ENCODE measurements at places on chromosomes 6 and 20.

DNA sequence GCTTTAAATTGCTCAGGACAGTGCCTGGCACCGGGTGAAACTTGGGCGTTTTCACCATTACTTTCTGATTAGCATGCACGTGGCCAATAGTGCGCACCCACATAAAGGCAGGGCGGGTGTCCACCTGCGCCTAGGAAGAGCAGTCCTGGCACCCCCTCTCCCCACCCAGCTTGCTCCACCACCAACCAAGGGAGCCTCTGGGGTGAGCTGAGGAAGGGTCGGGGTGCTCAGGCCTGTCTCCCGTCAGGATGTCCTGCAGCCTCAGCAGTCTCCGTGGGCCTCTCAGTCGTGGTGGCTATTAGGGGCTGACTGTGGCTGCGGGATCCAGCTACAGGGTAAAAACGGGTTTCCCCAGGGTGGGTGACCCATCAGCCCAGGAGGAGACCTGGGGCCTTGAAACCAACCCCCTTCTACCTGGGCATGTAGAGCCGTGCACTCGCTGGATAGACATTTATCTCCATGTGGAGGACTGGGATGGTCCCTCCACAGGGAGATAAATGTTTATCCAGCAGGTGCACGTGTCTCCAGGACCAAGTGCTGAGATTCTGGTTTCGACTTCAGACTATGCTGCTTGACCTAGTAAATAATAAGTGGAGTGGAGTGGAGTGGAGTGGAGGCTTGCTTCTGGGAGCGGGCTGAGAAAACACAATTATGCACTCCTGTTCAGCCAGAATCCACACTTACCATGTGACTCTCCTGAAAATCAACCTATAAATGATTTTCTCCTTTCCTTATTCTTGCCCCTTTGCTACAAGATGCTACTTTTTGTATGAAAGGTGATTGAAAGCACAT is 91.1 kb downstream of the ZDHHC14 start:
- no peak for DNase-seq

DNA sequence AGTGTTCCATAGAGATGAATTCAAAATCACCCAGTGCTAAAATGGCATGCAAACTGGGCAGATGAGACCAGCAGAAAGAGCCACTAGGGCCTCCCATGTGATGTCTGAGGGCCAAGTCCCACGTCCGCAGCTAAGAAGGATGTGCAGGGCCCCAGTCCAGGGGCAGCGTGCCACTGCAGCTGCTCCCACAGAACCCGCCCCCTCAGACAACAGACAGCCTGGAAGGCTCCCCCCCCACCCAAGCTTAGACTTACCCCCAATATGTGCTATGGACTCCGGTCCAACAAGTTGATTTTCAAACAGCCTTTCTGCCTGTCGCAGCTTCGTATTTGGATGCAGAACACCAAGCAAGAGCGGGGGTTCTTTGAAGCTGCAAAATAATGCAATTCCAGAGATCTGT is 14.0 kb downstream of the APMAP start:
- no peak for DNase-seq

DNA sequence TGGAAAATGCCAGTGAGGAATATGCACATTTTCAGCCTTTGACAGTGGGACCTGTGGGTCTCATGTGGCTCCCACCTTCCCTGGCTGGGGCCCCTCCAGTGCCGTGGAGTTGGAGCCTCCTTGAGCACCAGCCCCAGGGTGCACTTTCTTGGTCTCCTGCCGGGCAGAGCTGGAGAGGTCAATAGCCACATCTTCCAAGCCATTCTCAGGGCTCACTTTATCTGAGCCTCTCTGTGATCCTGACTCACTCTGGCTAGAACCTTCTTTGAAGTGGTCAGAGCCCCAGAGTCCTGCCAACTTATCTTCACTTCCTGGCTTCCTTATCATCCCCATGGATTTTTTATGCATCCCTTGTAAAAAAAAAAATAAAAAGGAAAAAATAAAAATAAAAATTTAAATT is 5.7 kb downstream of the VSX1 start:
- DNase-seq = no peak

DNA sequence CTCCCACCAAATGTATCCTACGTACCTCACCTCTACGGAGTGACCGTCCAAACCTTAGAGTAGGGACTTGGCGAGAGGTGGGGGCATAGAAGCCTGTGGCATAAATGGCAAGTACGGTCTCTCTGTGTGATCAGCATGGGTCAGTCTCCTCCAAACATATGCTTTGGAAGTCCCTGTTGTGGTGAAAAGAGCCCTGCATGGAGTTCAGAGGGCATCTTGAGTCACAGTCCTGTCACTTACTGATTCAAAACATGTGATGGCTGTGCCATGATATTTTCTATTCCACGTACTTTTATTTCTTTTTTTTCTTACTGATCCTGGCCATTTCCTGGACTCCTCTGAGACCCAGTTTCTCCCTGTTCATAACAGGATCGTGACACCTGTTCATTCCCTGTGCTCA is 67.5 kb upstream of the CEP85L start:
- no peak for DNase-seq

DNA sequence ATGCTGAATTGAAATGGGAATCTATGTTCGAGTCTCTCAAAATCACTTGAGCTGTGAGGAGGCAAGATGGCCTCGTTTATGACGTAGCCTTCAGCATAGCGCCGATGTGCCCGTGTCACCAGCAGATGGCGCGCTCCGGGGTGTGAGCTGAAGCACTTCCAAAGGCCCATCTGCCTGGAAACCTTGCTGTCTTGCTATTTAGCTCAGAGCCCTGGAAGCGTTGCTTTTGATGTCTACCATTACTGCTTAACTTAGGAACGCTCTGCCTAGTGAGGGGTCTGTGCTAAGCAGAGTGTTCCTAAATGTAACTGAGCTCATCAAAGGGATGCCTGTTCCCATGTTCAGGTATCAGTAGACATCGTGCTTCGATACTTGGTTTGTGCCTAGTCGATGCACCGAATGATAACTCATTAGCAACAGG is 67.7 kb downstream of the SYCP2L start:
- peak; percentile 10 for DNase-seq

DNA sequence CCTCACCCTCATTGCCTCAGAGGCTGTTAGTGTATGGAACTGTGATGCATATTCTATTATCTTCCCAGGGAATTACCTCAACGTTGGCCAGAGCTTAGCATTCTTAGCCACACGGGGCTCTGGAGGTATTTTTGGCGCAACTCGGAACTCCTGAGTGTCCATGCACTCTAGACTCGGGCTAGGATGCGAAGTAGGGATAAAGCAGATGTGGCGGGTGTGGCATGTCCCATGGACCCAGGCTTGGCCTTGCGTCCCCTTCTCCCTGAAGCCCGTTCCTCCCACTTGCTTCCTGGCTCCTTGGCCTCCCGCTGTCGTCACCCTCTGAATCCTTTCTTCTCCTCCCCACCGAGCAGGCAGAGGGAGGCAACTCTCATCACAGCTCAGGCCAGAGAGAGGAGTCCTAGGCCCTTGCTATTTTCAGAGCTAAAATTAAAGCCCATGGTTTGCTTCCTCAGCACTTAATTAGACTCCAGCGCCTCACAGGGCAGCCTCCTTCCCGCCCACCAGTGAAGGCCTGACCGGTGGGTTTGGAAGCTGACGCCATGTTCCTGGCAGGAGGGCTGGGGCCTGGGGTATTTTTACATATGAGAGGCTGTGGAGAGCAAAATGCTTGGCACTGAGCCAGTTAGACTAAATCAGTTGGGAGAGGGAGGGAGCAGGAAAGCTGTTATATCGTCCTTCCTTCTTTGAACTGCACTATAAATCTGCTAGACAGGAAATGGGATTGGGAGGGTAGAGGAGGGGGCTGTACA is 138.7 kb downstream of the FOXO3 start:
- no peak for DNase-seq

DNA sequence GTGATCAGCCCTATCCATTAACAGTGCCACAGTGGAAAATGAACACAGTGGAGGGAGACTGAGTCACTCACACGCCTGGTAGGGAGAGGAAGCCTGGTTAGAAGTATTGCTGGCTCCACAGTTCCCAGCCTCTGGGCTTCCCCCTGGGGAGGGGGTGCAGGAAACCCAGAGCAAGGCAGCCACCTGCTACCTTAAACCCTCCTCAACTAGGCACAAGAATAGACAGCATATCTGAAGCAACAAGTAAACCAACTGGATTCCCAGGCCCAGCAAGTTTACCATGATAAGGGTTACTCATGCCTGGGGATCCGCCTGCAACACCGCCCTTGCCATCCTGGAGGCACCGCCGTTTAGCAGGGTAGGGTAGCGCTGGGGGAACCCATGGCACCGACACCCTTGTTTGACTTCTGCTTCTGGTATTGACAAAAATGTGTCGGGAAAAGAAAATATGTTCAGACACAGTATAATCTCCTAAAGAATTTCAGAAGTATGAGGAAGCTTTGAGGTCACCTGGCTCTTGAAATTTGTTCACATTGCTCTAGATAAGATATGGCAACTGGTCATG is 38.3 kb downstream of the SLC22A23 start:
- DNase-seq = no peak

GRCh38 chr20:56503916-56504315 is 20.6 kb upstream of the FAM209A start:
- no peak for DNase-seq

DNA sequence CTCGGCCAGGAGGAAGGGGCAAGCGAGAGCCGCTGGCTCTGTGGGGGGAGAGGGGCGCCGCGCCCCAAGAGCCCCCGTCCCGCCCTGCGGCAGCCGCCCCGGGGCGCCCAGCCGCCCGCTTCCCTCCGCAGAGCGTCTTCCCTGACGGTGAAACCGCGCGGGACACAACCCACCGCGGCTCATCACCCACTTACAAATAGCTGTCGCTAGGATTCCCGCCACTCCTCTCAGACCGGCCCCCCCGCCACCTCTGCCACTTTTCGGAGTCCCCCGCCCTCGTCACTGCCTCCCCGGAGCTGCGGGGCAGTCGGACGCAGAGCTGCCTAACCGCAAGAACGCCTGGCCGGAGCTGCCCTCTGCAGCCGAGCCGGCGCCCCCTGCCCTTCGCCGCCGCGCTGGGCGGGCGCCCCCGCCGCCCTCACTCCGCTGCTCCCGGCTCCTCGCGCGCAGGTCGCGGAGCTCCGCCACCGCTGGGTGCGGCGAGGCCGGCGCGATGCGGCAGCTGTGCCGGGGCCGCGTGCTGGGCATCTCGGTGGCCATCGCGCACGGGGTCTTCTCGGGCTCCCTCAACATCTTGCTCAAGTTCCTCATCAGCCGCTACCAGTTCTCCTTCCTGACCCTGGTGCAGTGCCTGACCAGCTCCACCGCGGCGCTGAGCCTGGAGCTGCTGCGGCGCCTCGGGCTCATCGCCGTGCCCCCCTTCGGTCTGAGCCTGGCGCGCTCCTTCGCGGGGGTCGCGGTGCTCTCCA is at the start of gene SLC35D3:
Gene SLC35D3 (plus strand): TSS at position 366 of the 749 bp plus-strand sequence. CDS start 128 bp downstream, at position 494.
- DNase-seq = no peak

DNA sequence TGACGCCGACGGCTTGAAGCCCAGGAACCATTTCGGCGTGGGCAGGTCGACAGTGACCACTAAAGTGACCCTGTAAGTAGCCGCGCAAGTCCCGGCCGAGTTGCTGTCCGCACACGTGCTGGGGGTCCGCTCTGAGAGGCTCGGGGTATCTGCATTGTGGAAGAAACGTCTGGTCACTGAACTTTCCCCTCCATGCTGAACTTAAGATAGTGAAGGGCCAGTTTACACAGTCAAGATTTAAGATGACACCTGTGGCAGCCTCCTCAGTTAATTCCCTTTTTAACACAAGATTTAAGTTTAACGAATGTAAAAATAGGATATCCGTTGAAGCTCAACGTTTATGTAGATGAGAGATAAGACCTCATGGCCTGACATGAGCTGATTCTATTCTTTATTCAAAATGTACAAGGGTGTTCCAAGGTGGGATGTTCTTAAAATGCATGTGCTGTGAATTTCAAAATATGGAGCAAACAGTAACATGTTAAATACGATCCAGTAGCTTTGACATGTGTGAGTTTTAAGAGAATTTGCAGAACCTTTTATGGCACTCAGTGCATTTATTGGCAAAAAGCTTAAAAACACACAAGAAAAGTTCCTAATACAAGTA is 116.2 kb downstream of the RTN4IP1 start:
- no peak for DNase-seq

GRCh38 chr6:15400572-15401004 is 154.7 kb downstream of the JARID2 start:
- no peak for DNase-seq

- no peak for DNase-seq
These were observed 21.0 kb downstream of the STX7 start for GRCh38 chr6:132491881-132492280.

GRCh38 chr6:83729871-83730270 is 21.0 kb upstream of the SNAP91 start:
- DNase-seq = no peak

DNA sequence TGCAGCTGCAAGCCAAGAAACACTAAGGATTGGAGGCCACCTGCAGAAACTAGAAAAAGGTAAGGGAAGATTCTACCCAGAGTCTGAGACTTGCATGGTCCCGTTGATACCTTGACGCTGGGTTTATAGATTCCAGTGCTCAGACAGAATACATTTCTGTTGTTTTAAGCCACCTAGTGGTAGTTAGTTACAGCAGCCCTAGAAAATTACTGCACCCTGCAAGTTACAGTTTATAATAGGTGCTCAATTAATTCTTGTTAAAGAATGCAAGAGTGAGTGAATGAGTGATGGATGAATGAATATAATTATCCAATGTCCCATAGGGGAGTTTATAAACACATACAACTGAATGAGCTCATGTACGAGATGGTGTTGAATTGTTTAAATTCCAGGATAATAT is 453.1 kb upstream of the SLC35B3 start:
- no peak for DNase-seq

DNA sequence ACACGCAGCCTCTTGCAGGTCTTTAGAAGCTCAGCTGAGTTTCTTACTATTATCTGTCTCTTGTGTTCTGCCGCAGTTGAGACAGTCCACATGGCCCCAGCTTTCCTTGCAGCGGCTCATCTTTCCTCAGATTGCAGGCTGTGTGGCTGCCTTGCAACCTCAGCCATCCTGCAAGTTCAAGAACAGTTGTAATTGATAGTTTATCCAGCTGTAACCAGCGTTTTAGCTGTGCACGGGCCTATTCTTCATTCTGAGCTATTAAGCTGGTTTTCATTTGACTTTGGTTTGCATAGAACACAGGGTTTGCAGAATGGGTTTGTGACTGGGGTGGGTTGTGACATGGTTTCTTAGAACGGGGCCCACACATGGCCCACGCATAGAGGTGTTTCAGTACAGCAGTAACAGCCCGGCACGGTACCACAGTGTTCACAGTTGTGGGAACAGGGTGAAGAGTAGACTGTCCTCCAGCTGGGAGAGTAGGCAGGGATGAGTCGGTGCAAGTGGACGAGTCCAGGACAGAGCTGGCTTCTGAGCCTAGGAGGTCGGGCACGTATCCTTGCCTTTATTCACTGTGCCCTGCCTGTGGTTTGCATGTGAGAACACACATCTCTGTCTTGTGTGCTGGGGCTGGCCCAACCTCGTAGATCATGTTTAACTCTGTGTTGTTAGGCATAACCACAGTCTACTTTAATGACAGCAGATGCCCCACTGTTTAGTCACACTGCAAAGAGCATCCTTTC is 89.2 kb downstream of the RPP40 start:
- DNase-seq = peak; percentile 21

DNA sequence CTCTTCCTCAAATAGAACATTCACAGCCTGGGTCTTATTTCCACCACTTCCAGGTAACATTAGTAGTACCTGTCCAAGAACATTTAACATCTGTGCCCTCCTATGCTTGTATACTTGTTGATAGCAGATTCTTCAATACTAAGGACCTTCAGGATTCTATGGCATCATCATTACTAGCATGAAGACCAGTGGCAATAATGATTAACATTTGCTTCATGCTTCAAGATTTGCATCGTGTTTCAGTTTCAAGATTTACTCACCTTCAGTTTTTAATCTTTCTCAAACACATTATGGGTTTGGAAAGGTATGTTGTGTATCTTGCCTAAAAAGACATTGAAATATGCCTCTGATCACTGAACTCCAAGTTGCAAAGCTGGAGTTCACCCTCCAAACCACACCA is 412.8 kb upstream of the NRSN1 start:
- DNase-seq = no peak
